ENCODE measurements at places on chromosomes 6 and 20.
A peak's percentile ranks its signal among the peaks of the same experiment; 100 is the strongest.

GRCh38 chr6:121436960-121437850, 1.8 kb downstream of the GJA1 start:
- no peak for DNase-seq

- no peak for DNase-seq
Observed at GRCh38 chr20:53672484-53673129, 79.0 kb upstream of the ZNF217 start.

DNA sequence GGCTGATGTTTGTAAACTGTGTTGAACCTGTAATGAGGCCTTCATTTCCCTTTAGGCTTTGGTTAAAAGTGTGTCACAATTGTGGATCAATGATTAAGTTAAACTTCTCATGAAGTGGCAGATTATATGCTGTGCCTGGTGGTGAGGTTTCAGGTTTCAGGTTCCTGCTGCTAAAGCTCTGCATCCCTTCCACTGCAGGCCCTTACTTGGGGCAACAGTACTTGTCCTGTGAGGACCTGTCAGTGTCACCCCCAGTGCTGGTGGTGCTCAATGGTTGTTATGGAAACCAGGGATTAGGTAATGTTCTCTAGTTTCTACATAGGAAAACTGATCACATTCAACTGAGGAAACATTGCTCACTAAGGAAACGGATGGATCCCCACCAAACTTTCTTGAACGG, 18.5 kb downstream of the RPP21 start:
- no peak for DNase-seq

DNA sequence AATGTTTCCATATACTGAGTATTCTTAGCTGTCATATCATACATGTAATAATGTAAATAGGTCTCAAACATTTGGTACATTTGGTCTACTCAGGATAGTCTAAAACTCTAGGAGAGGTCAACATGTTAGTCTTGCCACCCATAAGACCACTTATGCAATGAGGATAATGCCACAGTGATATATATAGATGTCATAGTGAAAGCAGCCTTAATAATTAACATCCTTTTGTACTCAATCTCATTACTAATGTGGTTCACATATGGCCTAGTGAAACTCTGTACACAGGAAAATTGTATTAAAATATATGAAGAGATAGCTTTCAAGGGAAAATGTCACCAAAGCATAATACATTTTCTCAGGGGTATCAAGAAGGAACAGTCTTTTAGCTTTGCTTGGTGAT, 577.9 kb downstream of the TFAP2B start:
- DNase-seq: no peak

- no peak for DNase-seq
Observed at GRCh38 chr6:128532136-128532535, 11.7 kb upstream of the PTPRK start.

DNA sequence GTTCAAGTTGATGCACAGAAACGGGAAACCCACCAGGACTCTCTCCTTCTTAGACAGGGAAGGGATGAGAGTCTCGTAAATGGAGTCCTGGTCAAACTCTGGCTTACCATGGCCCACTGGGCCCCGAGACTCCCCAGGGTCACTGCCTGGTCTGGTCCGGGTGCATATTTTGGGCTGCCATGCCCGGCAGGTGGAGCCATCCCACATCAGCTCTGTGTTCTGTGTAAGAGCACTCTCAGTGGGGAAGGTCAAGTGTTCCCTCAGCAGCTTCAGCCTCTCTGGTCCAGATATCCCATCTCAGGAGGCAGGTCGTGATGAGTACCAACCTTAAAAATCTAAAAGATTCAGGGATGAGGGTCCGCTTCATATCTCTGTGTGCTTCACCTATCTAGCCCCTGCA, 138.8 kb downstream of the EDN3 start:
- no peak for DNase-seq

GRCh38 chr6:84466511-84466910, 239.1 kb upstream of the CEP162 start:
- DNase-seq: no peak

- no peak for DNase-seq
Observed at GRCh38 chr20:19112828-19113227, 99.6 kb upstream of the SLC24A3 start.

GRCh38 chr6:158722176-158722729, 72.4 kb downstream of the SYTL3 start:
- DNase-seq: no peak

DNA sequence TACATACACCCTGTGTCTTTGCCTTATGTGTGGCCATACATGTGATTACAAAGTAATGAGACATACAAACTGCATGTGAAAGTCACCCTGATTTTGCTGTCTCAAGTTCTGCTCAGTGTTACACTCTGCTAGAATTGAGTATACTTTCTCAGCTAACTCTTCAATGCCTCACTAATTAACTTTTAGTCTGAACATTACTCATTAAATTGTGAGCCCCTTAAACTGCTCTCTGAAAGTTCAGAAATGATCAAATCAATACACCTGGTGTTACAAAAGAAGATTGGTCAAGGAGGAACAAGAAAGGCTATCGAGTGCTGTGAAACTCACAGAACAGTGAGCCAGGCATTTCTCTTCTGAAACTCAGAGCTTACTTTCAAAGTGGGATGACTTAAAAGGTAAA, 71.3 kb downstream of the MKKS start:
- DNase-seq: no peak

DNA sequence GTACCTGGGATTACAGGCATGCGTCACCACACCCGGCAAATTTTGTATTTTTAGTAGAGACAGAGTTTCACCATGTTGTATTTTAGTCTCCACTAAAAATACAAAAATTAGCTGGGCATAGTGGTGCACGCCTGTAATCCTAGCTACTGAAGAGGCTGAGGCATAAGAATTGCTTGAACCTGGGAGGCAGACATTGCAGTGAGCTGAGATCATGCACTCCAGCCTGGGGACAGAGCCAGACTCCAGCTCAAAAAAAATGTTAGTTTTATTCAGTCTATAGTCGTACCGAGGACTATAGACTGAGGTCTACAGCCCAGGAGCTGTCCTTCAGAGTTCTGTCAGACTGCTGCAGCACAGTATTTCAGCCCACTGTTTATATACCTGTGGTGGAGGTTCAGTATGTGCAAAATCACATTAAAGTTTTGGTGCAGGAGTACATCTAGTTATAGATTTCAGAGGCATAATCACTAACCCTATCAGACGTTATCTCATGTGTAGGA, 3.6 kb upstream of the CASP8AP2 start:
- no peak for DNase-seq

- no peak for DNase-seq
Observed at GRCh38 chr20:48734104-48734749, 93.6 kb downstream of the PREX1 start.

- DNase-seq: no peak
Observed at GRCh38 chr6:89986650-89987074, 92.4 kb downstream of the GJA10 start.

DNA sequence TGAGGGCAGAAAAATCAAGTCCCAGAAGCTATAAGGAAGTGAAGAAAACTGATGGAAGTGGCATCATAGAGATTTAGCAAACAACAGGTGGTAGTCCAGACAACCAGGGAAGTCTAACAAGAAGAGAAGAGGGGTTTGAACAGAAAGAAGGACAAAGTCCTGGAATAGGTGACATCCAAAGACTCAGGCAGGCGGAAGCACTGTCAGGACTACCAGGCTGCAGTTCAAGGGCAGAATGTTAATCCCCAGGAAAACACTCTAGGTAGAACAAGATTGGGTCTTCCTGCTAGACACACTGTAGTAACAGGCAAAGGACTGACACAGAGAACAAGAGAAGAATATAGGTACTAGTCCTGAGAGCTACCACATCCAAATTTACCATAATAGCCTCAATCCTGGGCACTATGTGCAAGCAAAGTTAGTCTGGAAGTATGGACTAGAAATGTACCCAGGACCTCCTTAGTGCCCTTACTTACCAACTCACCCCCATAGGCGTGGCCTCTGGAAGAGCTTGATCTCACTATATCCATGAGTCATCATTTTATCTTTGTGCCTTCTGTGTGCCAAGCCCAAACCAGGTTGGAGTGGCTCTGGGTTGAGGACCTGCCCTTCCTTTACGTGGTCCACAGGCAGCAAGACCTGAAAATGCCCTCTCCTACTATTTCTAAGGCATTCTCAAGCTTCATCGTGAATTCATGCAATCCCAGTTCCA, 2.2 kb upstream of the EPB41L2 start:
- DNase-seq: no peak

DNA sequence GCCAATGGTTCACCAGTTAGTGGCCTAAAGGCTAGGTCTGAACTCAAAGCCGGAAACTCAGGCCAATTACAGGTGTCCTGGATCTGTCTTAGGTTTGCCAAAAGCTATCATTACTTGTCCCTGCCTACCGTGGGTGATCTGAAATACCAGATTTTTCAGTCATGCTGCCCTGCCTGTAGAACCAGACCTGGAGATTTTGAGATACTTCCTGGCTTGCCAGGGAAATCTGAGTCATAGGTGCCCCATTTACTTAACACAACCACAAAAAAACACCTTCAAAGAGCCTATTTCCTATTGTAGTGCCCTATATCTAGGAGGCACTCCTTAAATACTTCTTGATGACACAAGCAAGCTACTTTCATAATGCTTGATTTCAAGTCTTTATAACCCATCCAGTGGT, 13.9 kb upstream of the RANBP9 start:
- DNase-seq: no peak

DNA sequence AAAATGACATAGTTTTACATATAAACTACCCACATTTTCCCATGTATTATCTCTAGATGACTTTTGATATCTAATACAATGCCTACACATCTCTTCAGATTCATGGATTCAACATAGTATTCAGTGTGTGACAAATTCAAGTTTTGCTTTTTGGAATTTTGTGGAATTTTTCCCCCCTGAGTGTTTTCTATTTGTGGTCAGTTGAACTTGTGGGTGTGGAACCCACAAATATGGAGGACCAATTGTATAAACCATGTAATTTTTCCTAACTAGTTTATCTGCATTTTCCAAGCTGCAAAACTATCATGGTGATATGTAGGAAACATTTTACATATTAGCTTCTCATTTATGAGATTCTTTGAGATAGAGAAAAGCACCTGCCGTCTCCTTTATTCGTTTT, 374.3 kb upstream of the SOX4 start:
- no peak for DNase-seq

DNA sequence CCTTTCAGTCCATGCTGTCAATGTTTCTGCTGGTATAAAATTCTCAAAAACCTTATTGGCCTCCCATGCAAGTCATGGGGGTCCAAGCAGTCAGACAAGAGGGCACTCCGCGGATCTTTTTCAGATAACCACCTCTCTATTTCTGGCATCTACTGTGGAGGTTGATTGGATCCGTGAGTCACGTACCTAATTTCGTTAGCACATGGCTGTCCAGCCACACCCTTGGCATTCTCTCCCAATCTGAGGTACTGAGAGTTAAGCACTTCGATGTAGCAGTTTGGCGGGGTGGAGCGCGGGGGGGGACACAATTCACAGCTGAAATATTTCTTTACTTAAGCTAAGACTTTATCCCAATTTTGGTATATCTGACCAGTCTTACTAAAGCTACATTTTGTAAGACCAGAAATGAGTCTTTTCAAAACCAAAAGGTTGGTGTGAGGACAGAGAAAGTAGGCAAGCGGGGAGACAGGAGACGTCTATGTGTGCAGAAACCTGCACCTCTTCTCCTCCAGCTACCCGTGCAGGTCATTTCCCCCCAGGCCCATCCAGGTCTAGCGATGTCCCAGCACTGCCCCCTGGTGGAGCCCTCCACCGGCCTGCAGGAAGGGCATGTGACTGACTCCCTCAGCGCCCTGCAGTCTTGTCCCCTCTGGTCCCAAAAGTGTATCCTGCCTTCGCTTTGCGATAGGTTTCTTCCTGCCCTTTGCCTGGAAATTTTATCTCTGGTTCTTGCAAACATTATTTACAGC, 113.1 kb downstream of the ADAT2 start:
- peak; percentile 25 for DNase-seq

DNA sequence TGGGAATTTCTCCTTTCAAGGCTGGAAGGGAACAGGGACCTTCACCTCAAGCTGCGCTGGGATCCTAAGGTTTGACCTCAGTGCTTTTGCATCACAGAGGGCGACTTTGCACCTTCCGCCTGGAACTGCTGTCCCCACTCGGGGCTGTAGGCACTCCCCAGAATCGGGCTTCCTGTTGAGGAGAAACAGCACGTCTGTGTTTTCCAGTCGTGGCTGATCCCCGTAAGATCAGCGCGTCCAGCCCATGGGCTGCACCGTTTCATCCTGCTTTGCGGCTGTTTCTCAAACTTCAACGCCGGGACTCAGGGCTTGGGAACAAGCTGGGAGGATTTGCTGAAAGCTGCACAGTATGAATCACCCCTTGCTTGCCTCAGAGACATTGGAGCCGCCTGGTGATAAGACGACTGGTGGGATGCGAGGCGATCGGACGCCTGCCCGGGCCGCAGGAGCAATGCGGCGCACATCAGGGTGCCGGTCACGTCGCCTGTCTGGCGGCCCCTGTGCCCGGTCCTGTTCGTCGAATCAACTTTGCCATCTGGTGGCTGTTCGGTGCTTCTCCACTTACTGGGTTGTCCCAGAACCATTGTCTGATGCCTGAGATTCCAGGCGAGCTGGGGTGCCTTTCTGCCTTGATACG, 53.6 kb upstream of the FRMD1 start:
- no peak for DNase-seq

GRCh38 chr20:8530022-8530421, 398.0 kb downstream of the PLCB1 start:
- DNase-seq: no peak

DNA sequence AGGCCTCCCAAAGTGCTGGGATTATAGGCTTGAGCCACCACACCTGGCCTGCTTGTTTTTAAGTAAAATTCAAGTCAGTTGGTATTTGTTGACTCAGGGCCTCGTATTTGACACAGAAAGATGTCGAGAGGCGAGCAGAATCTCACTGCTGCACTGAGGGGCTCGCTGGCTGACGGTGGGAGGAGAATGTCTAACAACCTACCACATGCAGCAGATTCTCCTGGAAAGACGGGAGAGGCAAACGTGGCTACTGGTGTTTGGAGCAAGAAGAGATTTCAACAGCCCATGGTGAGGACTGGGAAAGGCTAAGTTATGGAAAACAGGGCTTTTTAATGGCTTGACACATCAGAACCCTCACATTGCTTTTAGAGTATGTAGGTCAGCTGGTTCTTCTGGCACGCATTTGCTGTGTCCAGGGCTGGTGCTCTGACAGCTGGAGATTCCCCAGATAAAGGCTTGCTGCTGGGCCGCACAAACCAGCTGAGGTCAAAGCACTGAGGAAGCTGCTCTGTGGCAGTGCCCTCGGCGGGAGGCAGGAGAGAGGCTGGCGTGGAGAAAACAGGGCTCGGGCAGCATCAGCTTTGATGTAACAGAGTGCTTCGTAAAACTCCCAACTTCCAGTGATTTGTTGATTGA, 84.2 kb upstream of the FRMD1 start:
- no peak for DNase-seq

- no peak for DNase-seq
Observed at GRCh38 chr6:116482780-116483179, 21.6 kb downstream of the CALHM6 start.

DNA sequence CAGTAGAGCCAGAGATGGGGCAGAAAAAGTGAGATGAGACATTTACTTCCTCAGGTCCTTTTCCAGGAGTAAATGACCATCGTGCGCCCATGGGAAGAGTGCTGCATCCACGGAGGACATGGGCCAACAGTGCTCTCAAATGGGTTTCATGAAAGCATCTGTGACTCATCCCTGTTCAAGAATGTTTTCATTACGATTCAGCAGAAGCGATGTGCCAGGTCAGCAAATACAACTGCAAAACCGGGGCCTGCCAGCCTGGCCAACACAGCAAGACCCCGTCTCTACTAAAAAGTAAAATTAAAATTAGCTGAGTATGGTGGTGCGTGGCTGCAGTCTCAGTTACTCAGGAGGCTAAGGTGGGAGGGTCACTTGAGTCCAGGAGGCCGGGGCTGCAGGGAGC, 125.1 kb downstream of the LY86 start:
- no peak for DNase-seq

All from activated T-helper 1 cell treated with anti-CD3 and anti-CD28 coated beads, Interleukin-2, amount 50 U/mL, for 16 hours (primary cell).